ENCODE measurements at places on chromosomes 3 and 15.

DNA sequence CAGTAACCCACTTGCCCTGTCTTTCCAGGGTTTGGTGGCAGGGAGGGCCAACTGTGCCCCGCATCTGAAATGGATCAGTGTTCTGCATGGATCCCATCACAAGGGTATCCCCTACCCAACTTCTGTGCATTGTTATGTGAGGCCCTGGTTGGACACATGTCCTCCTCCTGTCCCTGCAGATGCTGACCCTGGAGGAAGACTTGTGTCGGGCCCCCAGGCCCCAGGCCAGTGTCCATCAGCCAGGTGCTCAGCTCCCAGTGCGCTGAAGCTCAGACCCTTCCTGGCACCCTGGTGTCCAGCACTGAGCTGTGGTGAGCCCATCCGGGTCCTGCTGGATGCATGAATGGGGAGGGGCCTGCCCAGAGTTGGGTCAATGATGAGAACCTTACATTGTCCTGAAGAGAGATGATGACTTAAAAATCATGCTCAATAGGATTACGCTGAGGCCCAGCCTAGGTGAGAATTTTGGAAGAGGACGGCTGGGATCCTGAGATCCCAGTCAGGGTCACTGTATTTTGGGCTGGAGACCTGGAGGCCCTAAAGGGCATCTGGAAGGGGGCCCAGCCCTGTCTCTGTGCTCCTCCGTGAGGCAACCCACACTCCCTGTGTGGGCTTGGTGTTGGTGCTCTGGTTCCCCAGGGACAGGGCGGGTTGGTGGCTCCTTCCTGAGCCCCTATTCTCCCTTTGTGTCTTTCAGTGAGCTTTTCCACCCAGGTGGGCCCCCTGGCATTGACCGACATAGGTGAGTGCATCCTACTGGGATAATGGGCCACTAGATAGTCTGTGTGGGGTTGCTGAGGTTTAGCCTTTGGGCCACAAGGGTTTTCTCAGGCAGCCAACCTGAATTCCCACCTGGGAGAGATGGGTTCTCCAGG lies 199.1 kb downstream of the UBE3A start:
- DNase-seq = no peak

- no peak for DNase-seq
Observed at GRCh38 chr3:69357196-69357595, 28.7 kb downstream of the FRMD4B start.

GRCh38 chr3:93843981-93844380 lies 129.7 kb downstream of the PROS1 start:
- DNase-seq = no peak

DNA sequence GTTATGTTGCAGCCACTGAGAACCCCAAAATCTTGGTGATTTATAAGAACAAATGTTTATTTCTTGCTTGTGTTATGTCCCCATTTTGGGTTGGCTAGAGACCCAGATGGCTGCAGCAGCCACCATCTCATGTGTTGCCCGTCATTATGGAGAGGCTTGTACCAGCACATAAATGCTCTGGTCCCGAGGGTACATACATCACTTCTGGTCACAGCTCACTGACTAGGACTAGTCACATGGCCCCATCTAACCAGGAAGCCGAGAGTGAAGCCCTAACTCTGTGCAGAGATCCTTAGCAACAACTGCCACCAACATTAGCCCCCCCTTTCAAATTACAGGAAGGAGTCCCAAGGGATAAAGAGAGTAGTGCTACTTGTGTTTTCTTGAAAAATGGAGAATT lies 25.5 kb upstream of the HACD2 start:
- no peak for DNase-seq

GRCh38 chr3:132180337-132180791 lies 136.8 kb upstream of the ACP3 start:
- DNase-seq = no peak

DNA sequence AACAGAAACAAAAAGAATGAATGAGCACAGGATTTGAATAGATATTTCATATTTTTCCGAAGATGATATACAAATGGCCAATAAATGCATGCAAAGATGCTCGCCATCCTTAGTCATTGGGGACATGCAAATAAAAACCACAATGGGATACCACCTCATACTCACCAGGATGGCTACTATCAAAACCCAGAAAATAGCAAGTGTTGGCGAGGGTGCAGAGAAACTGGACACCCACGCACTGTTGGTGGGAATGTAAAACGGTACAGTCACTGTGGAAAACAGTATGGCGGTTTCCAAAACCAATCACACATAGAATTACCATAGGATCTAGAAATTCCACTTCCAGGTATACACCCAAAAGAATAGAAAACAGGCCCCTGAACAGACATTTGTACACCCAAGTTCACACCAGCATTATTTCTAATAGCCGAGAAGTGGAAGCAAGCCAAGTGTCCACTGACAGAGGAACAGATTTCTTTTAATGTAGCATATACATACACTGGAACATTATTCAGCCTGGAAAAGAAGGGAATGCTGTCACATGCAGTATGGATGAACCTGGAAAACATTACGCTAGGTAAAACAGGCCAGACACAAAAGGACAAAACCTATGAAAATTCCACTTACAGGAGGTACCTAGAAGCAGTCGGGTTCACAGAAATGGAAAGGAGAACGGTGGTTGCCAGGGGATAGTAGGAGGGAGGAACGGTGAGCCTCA lies 3.6 kb downstream of the RNF168 start:
- no peak for DNase-seq

GRCh38 chr3:111252779-111253178 lies 181.2 kb downstream of the NECTIN3 start:
- no peak for DNase-seq

GRCh38 chr3:49164983-49165720 lies 979 bp downstream of the CCDC71 start:
- DNase-seq = no peak

DNA sequence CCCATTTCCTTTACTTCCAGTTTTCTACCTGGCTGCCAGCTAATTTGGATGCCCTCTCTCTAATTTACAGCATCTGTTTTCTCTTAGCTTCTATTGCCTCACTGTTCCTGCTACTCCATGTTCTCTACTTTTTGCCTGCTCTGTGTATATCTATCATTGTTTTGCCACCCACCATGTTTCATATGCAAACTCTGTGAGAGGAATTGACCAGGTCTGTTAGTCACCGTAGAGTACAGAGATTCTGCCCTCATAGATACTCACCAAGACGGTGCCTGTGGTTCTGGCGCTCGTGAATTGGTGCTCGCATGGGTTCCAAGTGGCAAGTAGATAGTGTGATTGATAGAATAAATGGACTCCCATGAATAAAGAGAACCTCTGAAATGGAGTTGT lies 288.8 kb downstream of the CNTN6 start:
- no peak for DNase-seq

GRCh38 chr3:126630020-126630419 lies 24.9 kb downstream of the TXNRD3 start:
- no peak for DNase-seq

- DNase-seq = no peak
Observed at GRCh38 chr15:64437982-64438381, 22.4 kb upstream of the ZNF609 start.

- DNase-seq = no peak
Observed at GRCh38 chr3:134345202-134345601, 29.0 kb downstream of the AMOTL2 start.

- DNase-seq = no peak
Observed at GRCh38 chr3:159897331-159898075, 91.1 kb upstream of the IL12A start.

DNA sequence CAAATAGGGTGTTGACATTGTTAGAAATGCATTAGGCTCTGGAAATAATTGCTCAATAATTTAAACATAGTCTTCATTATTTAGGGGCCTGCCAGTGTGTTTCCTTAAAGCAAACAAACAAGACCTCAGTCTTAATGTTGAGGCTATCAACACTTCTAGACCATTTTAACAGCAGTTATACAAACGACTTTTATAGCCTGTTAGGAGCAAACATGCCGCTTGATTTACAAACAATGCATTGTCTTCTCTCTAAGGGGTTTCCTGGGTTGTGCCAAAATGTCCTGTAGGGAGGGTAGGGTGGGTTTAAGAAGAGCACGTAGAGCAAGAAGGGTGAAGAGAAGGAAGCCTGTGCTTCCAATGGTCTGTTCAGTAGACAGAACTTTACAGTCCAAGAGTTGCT lies 53.7 kb downstream of the TPRG1 start:
- DNase-seq = no peak

DNA sequence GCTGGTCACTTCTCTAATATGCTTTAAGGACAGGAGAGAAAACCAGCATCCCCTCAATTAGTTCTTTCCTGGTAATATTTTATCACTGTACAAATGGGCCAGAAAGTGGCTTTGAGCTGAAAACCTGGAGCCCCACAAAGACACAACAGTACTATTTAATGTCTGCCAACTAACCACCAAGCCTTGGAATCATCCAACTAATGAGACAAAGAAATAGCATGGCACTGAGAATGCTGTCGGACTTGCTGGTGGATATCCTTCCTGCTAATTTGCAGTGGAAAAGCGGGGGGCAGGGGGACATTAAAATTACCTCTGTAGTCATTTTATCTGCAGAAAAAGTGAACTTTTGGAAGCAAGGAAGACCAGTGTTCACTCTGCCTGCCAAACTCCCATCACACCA lies 288.5 kb downstream of the KBTBD8 start:
- no peak for DNase-seq

GRCh38 chr3:178671377-178671776 lies 135.1 kb downstream of the KCNMB2 start:
- no peak for DNase-seq

DNA sequence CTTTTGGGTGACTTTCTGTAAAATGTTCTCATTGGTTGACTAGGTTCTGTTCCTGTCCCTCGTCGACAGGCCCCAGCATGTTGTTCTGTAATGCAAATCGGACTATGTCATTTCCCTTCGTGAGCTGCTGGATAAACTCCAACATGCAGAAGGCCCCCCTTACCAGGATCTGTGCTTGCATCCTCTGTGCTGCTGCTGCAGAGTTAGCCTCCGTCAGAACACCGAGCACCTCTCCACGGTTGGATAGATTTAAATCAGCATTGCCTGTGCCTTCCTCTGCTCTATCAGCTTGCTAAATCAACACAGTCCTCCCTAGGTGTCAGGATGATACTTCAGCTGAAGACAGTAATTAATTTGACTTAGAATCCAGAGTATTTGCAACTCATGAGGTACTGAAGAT lies 12.7 kb upstream of the MINDY4B start:
- DNase-seq = no peak

- DNase-seq = no peak
Observed at GRCh38 chr15:92277776-92278175, 115.9 kb upstream of the ST8SIA2 start.
